Iris pigment epithelial cell (primary cell): ENCODE measurements at places on chromosomes 5 and 9.

- no peak for DNase-seq
Measured at GRCh38 chr5:55146080-55146479, 13.9 kb upstream of the GPX8 start.

DNA sequence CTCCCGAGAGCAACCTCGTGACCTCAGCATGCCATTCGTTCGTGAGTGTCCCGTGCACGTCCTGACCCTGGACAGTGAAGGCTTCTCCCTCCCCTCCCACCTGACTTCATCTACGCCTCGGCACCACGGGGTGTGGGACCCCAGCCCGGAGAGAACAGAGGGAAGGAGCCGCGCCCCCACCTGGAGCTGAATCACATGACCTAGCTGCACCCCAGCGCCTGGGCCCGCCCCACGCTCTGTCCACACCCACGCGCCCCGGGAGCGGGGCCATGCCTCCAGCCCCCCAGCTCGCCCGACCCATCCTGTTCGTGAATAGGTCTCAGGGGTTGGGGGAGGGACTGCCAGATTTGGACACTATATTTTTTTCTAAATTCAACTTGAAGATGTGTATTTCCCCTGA lies 38.3 kb upstream of the FCN2 start:
- DNase-seq = no peak

DNA sequence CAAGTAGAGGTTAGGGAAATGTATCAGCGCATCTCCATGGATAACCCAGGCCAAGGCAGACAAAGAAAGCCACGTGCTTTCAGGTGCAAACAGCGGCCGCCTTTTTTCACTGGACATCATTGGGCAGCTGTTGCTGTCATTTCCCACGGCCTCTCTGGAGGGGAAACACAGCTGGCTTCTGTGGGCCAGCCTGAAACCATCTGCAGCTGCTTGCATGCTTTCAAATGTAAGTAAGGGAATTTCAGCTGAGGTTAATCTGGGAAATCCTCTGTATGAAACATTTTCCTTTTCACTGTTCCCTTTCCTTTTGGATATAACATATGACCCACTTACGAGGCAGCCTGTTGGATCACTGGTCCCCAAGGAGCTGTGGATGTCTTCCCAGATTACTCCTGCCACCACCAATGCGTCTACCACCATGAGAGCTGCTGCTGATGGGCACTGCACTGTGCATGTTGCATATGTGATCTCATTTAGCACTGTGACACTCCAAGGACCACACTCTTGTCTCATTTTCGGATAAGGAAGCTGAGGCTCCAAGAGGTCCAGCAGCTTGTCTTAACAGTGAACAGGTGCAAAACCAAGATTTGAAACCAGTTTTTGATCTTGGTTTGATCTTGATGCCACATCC lies 106.3 kb downstream of the C9orf152 start:
- DNase-seq = no peak

GRCh38 chr9:130211548-130212226 lies 39.5 kb downstream of the NCS1 start:
- DNase-seq = no peak

- no peak for DNase-seq
Measured at GRCh38 chr9:110114859-110115201, 93.1 kb downstream of the C9orf152 start.

DNA sequence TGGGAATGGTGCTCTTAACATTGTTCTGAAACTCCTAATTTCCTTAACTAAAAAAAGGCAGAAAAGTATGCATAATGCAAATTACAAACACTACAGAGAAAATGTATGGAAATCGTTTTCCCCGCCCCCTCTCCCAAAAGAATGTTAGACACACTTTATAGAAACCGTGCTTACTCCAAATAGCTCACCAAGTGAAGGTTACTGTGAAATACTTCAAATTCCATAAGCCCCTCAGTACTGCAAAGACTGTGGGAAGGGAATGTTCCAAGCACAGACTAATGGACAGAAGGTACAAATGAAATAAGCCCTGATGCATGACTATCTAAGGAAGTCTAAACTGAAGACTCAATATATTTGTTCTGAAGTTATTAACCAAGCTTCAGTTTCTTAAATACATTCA lies 12.5 kb downstream of the MAPKAP1 start:
- peak; percentile 83 for DNase-seq

GRCh38 chr9:89795538-89796195 lies 190.9 kb downstream of the GADD45G start:
- DNase-seq = no peak

DNA sequence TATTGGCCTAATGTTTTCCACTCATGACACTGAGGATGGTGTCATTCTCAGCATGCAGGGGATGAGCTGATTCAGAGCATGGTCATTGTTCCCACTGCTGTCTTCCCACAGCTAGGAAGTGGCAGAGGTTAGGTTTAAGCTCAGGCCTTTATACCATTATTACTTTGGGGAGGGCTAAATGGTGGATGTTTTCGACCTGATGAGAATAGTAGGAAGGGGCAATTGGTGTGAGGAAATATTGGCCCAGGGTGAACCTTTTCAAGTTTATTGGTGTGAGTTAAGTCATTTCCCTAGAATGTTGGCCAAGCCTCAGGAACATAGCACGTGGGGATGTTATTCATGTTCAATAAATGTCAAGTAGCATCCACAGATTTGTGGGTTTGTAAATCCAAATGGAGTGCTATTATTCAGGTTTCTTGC lies 59.6 kb downstream of the ARHGAP26 start:
- peak; percentile 87 for DNase-seq

DNA sequence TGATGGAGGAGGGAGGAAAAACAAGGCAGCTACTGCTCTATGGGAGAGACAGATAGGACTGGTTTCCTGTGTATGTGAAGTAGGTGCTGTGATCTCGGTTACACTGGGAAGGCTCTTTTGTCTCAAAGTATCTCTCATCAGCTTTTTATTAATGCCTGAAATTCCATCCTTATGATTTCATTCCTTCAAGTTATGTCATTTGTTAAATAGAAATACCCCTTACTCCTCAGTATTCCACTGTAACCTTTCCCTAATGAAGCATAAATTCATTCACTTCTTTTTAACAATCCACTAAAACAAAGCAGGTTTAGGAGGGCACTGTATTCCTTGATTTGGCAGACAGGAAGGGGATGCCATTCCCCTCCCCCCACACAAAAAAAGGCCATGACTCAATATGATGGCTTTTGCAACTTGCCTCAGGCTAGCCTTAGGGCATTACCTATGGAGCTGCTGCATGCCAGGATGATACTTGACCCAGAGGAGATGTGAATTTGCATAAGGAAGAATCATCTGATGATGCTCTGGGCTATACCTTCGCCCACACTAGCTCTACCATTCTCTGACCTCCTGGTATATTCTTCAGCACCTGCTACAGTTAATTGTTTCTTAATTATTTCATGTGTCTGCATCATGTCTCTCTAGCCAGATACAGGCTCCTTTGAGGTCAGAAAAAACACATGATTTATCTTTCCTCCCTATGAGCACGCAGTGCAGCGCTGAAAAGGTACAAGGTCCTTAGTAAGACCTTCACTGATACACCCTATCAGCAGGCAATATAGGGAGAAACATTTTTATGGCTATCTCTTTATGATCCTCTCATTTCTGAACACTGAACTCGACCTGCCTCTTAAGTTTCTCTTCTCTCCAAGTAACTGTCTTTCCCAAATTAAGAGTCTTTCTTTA lies 26.3 kb downstream of the NR3C1 start:
- DNase-seq = peak; percentile 59

DNA sequence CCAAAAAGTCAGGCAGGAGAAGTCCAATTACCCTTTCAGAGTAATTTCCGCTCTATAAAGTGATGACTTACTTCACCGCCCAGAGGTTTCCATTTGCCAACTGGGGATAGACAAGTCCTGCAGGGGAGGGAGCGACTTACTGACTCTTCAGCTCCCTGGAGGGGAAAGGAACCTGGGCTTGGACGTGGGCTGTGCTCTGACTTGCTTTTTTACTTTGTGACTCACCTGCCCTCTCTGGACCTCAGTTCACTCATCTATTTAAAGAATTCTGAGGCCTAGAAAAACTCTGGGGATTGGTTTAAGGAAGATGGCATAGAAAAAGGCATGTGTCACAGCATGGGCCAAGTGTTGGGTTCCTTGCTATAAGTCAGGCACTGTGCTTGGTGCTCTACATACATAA lies 180.4 kb upstream of the TRIM32 start:
- DNase-seq = no peak

GRCh38 chr5:73899055-73899454 lies 273.1 kb downstream of the ARHGEF28 start:
- no peak for DNase-seq

GRCh38 chr9:88786291-88787079 lies 204.8 kb upstream of the S1PR3 start:
- DNase-seq = peak; percentile 49

- no peak for DNase-seq
Measured at GRCh38 chr5:99544356-99544755, 615.5 kb upstream of the CHD1 start.

DNA sequence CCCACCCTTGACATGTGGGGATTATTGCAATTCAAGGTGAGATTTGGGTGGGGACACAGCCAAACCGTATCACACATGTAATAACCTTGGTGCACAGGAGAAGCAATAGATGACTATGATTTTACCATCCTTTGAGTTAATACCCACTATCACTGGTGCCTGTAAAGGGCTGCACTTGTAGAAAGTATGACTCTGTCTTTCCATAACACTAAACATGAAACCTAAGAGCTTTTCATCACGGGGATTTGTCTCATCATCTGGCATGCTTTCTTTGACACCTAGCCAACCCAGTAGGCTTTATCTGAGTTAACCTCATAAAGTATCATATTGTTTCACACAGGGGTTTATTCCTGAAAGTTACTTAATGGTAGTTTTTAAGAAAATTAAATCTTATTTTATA lies 188.9 kb upstream of the TNC start:
- DNase-seq = peak; percentile 34

DNA sequence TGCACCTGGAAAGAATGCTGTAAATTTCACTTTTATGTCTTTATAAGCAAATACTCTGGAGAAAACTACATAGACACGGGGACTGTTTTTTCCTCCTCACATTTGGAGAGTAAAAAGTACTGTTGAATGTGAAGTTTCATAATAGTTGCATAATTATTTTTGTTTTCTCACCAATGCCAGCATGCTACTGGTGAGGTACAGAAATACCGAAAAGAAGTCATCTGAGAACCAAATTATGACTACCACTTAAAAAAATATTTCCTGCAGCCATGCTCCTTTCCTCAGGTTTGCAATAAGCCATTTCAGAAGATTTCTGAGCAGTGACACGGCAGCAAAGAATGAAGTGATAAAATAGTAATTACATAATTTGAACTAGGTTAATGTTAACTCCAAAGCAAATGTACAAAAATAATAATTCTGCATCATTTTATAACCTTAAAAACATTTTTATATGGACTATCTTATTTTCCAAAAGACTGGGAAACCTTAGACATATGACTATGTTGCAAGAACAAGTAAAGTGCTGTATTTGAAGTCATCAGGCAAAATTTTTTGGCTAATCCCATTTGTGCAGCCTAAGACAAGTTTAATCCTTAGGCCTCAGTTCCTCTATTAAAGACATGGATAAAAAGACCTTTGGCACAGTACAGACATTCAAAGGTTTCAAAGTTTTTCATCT lies 144.7 kb downstream of the PCSK1 start:
- DNase-seq = peak; percentile 33

- peak; percentile 57 for DNase-seq
Measured at GRCh38 chr5:77859306-77859705, 83.2 kb upstream of the TBCA start.

DNA sequence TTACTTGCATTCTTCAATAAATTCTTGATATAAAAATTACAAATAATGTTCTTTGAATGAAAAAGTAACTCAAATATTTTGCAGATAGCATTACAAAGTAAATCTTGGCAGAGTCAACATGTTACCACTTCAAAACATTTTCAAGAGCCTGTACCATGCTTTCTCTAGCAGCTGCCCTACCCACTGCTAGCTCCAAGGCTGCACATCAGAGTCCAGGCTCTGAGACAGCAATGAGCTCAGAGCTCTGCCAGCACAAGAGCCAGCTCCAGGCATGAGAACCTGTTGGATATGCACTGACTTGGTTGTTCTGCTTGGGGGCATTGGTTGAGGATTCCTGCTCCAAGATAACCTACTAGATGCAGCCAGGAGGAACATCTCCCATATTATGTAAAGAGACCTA lies 211.3 kb upstream of the HAPLN1 start:
- no peak for DNase-seq

DNA sequence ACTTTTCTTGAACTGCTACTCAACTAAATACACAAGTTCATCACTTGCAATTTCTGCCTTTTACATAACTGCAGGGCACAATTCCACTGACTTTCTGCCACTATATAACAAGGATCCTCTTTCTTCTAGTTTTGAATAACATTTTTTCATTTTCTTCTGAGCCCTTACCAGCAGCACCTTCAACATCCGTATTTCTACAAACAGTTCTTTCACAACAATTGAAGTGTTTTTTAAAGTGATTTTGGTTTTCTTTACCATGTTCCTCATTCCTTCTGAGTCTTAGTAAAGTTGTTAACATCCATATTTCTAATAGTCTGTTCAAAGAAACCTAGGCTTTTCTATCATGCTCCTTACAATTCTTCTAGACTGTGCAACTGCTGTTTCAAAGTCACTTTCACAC lies 127.2 kb upstream of the PITX1 start:
- DNase-seq = no peak

GRCh38 chr5:69032009-69032408 lies 61.8 kb upstream of the SLC30A5 start:
- no peak for DNase-seq

DNA sequence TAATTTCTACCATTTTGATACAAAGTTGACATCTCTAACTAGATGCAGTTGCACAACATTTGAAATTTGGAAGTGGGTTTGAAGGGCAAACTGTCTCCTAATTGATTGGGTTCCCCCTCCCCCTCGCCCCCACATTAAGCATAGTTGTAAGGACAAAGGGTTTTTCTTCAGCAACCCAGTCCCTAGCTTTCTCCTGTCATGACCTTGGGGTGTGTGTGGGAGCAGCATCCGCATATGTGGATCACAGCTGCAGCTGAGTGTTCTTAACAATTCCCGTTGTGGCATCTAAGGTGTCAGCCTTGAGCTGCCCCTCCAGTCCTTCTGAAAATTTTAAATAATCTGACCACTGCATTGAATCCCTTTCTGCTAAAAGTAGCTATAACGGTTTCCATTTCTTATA lies 141.3 kb upstream of the CDH10 start:
- no peak for DNase-seq

- no peak for DNase-seq
Measured at GRCh38 chr5:123790226-123790625, 278.2 kb downstream of the CSNK1G3 start.

- DNase-seq = peak; percentile 46
Measured at GRCh38 chr9:5719100-5719926, 90.4 kb downstream of the RIC1 start.

GRCh38 chr5:121182788-121183490 lies 668.7 kb upstream of the FTMT start:
- peak; percentile 14 for DNase-seq
